Right lung (tissue), 10 donors: ENCODE measurements at places on chromosomes 3 and 15. TPM values are rescaled to one million over a fixed set of nuclear protein-coding genes. Genes with fewer than 3 reads are reported as not detected.

The DNAJC17 gene
- polyA plus RNA-seq, result 37.2 TPM

The NOX5 gene
- 0.47 TPM for polyA plus RNA-seq

The LRRC2 gene
- 0.39 TPM for polyA plus RNA-seq

The TMEM40 gene
- polyA plus RNA-seq, result 2.3 TPM

DNA sequence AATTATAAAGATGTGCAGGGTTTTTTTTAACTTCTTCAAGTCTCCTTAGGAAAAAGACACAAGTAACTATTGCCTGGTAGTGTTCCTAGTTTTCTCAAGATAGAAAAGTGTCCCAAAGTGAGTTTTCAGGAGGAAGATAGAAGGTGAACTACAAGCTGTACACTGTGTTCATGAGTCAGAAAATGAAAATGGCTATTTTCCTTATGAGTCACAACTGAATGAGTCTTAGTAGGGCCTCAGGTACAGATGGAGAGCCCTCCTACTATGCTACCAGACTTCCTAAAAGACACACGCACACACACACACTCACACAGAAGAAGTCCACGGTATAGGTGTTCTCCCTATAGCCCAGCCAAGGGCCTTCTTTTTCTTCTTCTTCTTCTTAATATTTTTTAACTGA is 3.1 kb downstream of the MYO1E start:
- no peak for DNase-seq

GRCh38 chr15:61195116-61196002 is 33.7 kb downstream of the RORA start:
- DNase-seq, result no peak

DNA sequence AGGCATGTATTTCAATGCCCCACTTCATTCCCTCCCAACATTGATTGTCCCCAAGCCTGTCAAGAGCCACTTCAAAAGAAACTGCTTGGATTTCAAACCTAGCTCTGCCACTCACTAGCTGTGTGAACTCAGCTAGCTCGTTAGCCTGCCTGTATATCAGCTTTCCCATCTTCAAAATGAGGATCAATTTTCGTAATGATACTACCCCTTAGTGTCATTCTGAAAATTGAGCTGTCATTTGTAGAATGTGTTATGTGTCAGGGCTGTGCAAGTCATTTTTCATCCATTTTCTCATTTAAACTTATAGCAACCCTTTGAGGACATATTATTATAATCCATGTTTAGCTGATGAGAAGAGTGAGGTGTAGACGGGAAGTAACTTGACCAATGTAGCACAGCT is 88.6 kb downstream of the TRIM42 start:
- DNase-seq, result no peak

GRCh38 chr15:84773716-84774115 is 25.3 kb downstream of the ZNF592 start:
- no peak for DNase-seq

- DNase-seq, result no peak
Observed at GRCh38 chr3:94737116-94737515, 674.3 kb downstream of the NSUN3 start.

GRCh38 chr15:55916666-55917409 is 76.6 kb downstream of the NEDD4 start:
- DNase-seq, result no peak

DNA sequence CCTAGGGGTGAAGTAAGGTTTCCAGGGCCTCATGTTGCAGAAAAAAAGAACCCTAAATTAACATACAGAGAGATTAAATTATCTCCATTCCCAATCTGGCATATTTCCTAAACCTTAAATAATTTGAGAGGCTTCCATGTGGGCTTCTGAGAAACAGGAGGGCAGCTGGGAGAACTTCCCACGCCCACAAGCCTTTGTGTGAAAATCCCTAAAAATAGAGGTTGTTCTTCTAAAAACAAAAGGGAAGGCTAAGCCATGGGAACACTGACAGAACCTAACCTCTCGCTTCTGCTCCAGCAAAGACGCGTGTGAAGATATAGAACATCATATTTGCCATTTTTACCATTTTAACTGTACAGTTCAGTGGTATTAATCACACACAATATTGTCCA is 812 bp upstream of the SLC12A8 start:
- DNase-seq, result no peak
